HuH-7.5 (cell line): ENCODE measurements at places on chromosomes 2 and 18.
A peak's percentile ranks its signal among the peaks of the same experiment; 100 is the strongest.

GRCh38 chr18:21663578-21663977 lies 41.0 kb downstream of the ABHD3 start:
- no peak for DNase-seq

DNA sequence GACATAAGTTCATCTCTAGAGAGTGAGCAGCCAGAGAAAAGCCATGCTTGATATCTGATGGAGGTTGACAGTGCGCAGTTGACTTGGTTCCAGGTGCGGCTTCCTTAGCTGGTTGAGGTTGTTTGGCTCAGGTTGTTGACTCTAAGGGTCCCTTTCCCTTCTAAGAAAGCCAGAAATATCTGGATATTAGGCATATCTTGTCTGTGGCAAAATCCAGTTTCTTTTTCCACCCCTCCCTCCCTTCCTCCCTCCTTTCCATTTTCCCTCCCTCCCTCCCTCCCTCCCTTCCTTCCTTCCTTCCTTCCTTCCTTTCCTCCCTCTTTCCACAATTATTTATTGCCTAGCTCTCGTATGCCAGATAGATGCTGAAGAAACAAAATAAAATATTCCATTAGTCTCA lies 82.6 kb upstream of the TNP1 start:
- no peak for DNase-seq

DNA sequence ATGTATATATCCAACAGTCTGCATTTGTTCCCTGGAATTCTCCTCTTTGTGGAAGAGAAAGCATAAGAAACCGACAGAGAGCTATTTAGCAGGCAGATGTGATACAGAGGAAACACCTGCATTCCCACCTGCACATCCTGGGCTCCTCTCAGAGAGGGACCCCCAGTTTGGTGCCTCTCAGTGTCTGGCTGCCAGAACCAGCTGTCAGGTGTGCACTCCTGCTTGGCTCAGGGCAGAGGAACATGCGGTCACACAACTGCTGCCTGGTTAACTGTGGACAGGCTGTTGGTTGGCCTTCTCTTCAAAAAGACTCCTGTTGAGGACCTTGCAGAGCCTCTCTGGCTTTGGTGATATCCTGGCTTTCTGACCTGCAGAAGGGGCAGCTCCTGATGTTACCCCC lies 54.6 kb downstream of the ITGB6 start:
- no peak for DNase-seq

DNA sequence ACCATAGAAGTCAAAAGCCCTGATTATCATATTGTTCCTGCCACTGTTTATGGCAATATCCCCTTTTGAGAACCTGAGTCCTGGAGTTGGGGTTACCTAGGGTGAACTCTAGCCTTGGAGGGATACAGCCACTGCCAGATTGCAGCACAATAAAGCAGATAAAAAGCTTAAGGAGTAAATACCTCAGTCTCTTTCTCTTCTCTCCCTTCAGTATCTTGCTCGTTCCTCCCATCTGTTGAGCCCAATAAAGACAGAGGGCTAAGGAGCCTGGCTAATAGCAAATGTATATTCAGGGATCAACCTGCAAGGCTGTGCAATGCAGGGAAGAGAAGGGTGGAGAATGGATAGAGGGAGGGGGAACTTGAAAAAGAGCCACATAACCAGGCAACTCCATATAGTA lies 8.0 kb upstream of the DPP4 start:
- DNase-seq, result no peak

DNA sequence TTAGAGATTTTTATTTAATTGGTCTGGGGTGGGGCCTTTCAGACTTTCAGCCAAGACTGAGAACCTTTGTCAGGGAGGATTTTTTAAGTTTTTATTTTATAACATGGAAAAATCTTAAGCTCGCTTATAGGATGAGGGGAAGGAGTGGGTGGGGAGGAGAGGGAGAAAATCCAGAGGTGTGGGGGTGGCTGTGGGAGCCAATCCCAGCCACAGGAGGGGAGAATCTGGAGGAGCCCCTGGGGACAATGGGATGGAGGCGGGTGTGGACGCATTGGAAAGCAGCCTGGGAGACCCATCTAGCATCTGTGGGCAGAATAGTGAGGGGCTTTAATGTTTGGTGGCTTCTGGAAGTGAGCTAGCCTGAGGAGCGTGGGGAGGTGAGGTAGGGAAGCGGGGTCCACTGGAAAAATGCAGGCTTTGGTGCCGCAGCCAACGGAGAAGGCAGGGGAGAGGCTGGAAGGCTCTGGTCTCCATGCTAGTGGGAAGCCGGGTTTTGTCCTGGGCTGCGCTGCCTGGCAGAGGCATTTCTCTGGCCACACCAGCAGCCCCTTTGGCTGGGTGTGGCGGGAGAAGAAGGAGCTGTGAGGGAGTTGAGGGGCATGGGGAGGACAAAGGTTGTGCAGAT lies 11.5 kb upstream of the INPP5D start:
- no peak for DNase-seq

DNA sequence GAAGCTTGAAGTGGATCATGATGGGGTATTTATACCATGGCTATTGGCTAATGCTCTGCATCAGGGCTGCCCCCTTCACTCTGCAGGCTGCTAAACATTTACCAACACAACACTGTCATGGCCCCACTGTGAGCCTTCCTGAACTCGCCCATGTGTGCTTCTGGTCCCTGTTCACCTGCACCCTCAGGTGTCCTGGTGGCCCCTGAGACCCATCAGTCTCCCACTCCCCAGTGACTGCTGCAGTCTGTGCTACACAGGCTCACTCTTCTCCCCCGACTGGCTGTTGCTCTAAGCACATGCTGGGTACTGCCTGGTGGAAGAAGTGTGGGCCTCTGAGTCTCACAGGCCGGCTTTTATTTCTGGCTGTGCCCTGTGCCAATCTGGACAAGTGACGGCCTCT lies 183.0 kb upstream of the HS6ST1 start:
- DNase-seq, result no peak

DNA sequence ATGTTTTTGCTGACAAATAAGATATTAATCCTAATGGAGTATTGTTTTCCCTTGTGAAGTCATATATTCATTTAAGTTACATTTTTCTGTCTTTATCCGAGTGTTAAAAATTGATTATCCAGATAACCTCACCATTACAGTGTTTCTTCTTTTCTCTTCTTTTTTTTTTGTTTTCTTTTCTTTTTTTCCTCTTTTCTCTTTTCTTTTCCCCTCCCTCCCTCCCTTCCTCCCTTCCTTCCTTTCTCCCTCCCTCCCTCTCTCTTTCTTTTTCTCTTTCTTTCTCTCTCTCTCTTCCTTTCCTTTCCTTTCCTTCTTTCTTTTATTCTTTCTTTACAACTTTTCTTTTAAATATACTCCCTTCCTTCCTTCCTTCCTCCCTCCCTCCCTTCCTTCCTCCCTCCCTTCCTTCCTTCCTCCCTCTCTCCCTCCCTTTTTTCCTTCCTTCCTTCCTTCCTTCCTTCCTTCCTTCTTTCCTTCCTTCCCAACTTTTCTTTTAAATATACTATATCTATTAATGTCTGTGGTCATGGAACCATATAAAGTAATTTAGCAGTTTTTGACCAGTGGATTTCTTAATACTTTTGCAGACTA lies 40.9 kb downstream of the UBE2E3 start:
- DNase-seq, result no peak

- no peak for DNase-seq
Observed at GRCh38 chr2:180077295-180077906, 70.3 kb upstream of the CWC22 start.

DNA sequence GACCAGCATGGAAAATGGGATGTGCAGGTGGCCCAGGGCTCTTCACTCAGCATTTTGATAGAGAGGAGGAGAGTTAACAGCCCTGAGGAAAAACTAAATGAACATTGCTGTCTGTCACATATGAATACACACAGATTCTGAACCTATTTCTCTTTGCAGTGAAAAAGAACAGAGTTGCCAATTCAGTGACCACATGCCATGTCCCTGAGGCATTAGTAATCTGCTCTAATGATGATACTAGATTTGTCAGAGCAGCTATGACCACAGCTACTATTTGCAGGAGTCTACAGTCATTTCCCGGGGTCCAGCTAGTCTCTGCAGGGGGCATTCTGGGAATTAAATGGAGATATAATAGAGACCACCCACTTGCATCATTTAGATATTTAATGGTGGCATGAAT lies 267.6 kb downstream of the TMX3 start:
- DNase-seq, result no peak

- DNase-seq, result no peak
Observed at GRCh38 chr2:212918336-212918735, 233.1 kb downstream of the IKZF2 start.

GRCh38 chr2:199471443-199472057 lies 13.8 kb upstream of the SATB2 start:
- DNase-seq, result peak; percentile 87

DNA sequence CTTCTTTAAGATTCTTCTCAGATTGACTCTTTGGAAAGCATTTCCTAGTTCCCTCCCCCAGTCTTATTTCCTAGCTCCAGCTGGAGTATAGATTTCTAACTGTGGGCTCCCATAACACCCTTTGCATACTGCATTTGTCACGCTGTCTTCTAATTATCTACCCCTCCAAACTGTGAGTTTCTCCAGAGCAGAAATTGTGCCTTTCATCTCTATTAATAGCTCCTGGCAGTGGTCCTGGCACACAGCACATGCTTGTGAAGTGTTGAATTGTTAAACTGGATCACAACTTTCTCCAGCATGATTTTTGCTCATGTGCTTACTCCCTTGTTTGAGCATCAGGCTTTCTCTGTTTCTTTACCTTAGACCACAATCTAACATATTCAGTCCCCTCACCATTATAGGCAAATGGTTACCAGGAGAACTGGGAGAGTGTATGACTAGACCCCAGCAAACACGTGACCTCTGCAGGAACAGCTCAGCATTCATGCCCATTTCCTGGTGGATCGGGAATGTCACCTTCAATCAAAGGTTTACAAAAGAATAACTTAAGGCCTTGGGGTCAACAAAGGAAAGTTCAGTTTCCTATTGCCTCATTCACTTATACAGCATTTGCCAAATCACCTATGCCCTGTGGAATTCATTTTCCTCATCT lies 175.7 kb upstream of the TANK start:
- no peak for DNase-seq

GRCh38 chr2:219538504-219538951 lies 5.1 kb downstream of the CHPF start:
- DNase-seq, result no peak

DNA sequence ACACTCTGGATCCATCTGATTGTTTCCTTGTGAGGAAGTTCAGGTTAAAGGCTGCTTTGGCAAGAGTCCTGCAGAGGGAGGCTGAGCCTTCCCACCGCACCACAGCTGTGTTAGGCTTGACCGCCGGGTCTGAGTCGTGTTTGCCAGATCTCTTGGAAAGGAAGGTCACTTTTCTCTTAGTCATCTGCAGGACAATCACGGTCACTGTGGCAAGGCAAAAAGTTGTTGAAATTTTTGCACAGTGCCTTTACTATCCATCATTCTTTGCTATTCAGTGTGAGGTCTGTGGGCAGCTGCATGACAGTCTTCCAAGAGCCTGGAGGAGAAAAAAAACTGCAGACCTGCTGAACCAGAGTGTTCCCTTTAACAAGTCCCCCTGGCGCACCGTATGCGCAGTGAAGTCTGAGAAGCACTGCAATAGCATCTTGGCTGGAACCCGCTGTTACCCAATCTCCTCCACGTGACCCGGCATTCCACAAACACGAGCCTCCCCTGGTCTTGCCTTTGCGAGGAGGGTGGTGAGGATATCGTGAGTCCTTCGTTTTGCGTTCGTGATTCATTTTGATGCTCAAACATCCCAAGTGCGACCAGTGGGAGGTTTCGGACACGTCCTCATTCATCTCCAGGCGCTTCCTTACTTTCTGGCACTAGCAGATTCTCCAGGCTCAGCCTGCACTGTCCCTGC lies 23.0 kb downstream of the BIN1 start:
- no peak for DNase-seq

DNA sequence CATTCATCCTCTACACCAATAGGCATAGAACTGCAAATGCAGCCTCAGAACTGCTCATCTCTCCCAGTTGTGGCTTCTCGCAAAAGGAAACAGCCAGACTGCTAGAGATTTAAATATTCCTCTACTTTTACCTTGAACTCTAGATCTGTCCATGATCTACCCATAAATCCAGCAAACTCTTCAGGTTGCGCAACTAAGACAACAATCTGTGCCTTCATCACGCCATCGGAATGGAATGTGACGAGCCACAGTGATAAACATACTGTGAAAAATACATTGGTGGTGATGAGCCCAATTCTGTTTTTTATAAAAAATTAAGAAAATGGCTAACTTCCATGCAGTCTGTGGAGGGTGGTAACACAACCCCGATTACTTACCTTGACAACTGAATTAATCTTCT lies 626.7 kb downstream of the LRRTM4 start:
- no peak for DNase-seq

- no peak for DNase-seq
Observed at GRCh38 chr18:9765501-9765900, 57.4 kb downstream of the RAB31 start.

DNA sequence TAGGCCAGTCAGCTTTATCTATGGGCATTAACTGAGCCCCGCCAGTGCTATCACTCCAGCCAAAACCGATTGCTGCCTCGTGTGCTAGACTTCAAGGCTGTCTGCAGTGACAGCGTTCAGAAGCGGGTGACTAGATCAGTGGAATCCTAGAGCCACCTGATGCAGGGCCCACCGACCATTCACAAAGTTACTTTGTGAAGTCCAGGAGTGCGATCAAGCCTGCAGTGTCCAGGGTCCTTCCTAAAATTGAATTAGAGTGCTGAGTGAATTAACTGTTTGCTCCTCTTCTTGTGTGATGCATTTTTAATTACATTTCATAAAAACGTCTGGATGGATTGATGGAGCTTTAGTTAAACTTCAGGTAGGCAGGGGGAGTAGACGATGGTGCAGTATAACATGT lies 13.9 kb downstream of the PCARE start:
- no peak for DNase-seq

- DNase-seq, result no peak
Observed at GRCh38 chr2:241505781-241506201, 2.6 kb downstream of the STK25 start.

DNA sequence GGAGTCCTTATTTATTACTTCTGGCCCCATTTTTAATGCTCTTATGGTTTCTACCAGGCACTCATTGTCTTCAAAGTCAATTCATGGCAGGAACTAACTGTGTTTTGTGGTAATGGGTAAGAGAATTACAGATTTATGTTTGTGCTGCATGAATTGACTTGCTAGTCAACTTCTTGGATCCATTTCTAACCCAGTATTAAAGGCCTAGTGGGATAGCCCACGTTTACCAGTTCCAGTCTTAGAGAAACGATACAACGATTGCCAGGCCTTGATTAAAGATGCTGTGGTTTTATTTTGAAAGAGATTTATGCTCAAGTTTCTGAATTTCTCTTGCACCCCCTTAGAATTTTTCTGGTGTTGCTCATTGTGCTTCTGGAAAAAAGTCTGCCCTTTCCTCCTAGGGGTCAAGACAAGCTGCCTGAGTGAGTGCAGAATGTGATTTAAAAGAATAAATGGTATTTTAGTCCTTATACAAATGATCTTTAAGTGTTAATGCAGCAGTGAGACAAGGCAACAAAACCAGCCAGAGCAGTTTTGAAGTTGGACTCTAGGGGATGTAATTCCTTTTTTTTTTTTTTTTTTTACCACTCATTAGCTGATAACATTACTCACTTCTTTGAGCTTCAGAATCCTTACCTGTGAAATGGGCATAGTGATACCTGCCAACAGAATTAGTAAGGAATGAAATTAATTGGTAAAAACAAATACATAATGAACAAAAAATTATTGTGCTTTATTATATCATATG lies 101.5 kb downstream of the ARHGAP15 start:
- no peak for DNase-seq
